Right lobe of liver (tissue), 6 donors: ENCODE measurements at places on chromosomes 12 and 14.

GRCh38 chr12:110109837-110110535, 14.2 kb upstream of the IFT81 start:
- no peak for DNase-seq

DNA sequence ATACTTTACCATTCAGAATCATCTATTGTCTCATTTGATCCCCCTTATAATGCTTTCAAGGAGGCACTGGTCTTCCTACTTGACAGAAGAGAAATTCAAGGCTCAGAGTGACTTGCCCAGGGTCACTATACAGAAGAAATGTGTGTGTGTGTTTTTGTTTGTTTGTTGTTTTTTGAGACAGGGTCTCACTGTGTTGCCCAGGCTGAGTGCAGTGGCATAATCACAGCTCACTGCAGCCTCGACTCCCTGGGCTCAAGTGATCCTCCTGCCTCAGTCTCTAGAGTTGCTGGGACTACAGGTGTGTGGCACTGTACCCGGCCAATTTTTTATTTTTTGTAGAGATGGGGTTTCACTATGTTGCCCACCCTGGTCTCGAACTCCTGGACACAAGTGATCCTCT, 22.9 kb downstream of the IRF2BPL start:
- DNase-seq, result no peak

- DNase-seq, result no peak
Measured at GRCh38 chr14:53716578-53716977, 240.0 kb downstream of the BMP4 start.

DNA sequence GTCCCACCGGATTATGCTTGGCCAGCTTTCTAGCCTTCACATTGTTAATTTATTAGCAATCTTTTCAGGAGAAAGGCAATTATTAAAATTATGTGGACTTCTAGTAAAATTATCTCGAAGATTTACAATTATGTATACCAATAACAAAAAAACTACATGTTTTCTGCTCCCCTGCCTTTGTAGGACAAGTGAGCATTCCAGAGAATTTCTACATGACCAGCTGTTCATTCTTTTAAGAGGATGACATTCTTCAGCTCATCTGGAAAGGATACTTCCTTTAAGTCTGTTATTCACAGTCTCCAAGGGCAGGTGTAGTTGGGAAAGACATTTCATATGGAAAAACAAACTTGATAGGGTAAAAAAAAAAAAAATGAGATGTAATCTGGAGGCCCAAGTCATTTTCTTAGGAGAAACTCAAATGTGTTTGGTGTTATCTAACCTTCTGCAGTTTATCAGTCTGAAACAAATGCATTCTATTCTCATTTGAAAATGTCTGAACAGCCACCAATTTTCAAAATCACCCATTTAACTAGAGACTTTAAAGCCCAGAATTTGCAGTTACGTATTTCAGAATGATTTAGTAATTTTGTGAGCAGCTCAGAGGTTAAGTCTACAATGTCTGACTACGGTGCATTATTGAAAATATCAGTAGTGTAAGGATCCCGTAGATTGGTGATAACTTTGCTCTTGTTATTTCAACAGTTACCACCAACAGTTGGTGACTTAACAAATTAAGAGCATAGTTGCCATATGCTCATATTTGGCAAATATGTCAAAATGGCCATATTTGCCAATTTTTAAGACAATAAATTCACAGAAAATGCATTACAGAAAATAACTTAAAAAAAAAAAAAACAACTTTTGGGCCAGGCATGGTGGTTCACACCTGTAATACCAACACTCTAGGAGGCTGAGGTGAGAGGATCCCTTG, 1.8 kb upstream of the PHLDA1 start:
- DNase-seq, result no peak

DNA sequence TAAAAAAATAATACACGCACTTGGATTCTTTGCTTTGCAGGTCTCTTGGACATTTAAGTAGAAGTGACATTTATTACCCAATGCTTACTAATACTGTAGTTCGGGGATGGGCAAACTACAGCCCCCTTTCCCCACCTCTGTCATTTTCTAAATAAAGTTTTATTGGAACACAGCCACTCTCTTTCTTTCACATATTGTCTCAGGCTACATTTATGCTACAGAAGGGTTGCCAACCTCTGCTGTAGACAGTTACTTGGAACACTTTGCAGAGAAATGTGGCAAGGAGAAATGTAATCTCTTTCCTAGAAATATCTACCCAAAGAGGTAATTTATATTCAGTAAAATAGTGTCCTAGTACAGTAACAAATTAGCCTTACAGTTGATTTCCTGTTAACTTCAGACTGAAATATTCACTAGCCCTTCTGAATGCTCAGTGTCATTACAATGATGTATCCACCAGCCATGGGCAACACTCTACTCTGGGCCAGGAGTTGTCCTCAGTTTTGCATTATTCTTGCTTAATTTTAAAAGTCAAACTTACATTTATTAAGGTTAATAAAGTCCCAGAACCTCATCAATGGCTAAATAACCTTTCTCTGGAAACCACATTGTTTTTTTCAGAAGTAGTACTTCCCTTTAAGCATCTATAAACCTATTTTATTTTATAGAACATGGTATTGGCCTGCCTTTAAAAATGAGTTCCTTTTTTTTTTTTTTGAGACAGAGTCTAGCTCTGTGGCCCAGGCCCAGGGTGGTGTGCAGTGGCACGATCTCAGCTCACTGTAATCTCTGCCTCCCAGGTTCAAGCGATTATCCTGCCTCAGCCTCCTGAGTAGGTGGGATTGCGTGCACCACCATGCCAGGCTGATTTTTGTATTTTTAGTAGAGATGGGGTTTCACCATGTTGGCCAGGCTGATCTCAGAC, 269.6 kb upstream of the AMIGO2 start:
- DNase-seq, result no peak

- no peak for DNase-seq
Measured at GRCh38 chr12:66960704-66961690, 282.1 kb upstream of the GRIP1 start.

DNA sequence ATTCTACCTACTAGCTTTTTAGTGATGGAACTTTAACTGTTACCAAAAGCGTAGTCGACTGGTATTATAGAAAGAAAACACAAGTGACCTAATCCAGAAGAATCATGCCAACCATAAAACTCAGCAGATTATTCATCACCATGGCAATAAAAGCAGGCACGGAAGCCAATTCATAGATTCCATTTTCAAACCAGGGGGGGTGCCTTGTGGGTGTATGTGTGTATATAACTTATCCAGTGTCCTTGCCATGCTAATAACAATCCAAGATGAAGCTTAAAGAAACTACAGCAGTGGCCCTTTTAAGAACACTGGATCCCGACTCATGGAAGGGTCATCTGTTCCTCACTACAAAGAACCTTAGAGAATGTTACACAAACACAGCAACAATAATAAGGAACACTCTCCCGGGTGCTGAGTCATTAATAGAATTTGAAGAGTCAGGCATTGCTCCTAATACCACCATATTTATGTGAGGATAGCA, 61.0 kb downstream of the EPS8 start:
- DNase-seq, result no peak

- DNase-seq, result no peak
Measured at GRCh38 chr12:79455286-79455685, 235.5 kb downstream of the PAWR start.

- no peak for DNase-seq
Measured at GRCh38 chr12:29771165-29771564, 12.6 kb downstream of the TMTC1 start.

DNA sequence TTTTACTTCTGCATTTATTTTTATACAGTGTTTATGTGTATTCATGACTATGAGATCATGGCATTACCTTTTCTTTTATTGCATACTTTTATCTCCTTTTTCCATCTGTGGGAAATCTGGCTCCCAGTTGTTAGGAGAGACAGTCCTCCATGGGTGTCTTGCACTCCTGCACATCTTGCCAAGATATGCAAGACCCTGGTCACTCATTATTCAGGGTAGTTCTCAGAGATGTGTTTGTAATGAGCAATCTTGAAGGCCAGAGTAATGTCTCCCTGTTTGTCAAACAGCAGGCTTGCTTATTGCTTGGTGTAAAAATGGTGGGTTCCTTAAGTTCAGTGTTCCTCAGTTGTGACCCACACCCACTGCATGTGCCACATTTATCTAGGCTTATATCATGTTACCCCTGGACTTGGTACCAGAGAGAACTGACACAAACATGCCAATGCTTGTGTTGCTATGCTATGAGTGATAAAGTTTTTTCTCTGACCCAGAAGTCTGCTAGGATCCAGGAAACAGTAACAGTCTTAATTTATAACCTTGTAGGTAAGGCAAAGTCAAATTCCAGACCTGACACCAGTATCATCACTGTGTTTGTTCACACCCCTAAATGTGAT, 36.8 kb downstream of the PPHLN1 start:
- no peak for DNase-seq

DNA sequence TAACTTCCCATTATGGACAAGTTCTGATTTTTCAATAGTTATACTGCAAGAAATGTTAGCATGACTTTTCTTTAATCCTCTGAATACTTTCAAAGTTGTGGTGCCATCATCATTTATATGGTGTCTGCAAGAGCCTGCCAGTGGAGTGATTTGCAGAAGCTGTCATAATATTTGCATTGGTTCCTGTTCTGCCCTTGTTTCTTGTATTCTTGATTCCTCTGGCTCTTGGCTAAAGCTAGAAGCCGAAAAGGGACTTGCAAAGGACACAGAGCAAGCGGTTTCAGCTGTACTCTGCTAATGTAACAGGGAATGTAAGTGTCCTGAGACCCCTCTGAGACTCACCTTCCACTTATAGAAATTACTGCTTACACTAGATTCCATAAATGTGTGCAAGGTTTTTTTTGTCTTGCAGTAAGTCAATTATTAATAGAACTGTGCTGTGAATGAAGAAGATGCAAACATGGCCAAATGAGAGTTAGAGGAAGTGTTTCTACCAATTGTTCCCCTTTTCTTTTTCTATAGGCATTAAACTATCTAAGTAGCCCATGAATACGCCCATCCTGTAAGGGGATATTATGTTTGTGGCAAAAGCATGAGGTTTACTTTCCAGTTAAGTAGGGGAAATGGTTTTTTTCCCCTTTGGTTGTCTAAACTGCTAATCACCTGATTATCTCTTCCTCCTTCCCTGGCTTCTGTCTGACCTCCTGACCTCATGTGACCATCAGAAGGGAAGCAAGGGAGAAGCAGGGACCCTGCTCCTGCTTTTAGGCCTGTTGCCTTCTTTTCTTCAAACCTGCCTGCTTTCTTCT, 5.3 kb downstream of the DYRK4 start:
- no peak for DNase-seq

GRCh38 chr12:65998031-65998430, 132.5 kb downstream of the LLPH start:
- DNase-seq, result no peak

- peak; percentile 54 for DNase-seq
Measured at GRCh38 chr12:13817131-13817530, 164.3 kb downstream of the GRIN2B start.

- no peak for DNase-seq
Measured at GRCh38 chr14:36398463-36399291, 78.2 kb upstream of the MBIP start.

DNA sequence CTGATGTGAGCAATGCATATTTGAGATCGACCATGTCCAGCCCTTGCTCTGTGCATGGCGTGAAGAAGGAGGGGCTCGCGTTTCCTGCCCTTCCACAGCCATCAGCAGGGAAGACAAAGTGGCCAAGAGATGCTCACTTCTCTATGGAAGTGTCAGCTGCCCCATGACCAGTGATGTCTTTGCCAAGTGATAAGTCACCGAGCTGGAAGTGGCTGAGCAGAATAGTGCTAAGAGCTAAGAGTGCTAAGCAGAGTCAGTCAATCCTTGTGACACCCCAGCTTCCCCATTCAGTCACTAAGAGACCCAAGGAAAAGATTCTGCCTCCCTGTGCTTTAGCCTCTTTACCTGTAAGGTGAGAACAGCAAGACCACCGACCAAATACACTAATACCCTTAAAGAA, 50.5 kb upstream of the CEP83 start:
- DNase-seq, result no peak

- DNase-seq, result no peak
Measured at GRCh38 chr14:65805113-65805473, 392.6 kb downstream of the FUT8 start.

DNA sequence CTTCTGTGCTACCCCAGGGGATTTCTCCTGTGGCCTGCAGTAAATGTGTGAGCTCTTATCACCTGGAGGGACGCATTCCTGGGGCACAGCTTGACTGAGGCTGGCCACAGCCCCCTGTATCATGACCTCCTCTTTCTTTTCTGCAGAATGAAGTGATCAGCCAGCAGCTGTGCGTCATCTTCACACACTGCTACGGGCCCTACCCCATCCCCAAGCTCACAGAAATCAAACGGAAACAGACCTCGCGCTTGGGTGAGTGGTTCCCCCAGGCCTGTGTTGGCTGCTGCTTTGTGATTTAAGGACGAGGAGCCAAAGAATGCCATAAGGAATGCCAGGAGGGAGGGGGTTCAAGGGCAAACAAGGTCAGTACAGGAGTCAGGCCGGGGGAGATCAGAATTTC, 50.5 kb upstream of the PWP1 start:
- no peak for DNase-seq

GRCh38 chr12:108576660-108577234, 14.4 kb downstream of the ISCU start:
- no peak for DNase-seq

GRCh38 chr14:90499121-90499520, 102.3 kb downstream of the CALM1 start:
- DNase-seq, result peak; percentile 22

DNA sequence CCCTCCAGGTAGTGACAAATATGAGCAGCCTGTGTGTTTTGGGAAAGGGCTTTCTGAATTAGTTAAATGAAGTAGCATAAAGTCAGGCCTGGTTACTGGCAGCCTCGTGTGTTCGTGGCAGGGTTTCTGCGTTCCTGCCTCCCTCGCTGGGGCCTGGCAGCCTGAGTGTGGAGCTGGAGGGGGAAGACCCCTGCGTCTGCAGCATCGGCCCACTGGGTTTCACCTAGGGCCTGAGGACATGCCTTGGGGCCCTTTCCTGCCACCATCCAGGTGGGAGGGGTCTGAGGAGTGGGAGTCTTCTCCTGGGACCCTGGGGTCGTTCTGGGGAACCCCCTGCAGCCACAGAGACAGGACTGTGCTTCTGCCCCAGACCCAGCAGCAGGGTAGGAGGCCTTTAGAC, 20.4 kb upstream of the AMN start:
- DNase-seq, result no peak

DNA sequence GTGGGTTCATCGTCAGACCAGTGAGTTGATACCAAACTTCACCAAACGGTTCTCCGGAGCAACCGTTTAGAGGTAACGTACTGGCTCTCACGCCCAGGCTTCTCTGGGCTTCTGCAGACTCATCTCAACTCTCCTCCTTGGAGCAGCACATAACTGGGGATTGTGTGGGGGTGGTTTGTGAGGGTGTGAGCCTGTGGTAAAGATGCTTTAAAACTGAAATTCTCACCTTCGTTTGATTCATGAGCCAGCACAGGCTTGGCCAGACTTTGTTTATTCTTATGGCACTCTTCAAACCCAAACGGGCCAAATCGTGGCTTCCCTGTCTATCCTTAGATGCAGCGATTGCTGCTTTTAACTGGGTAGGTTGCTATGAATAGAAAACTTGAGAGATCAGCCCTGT, 121.3 kb downstream of the SAMD4A start:
- DNase-seq, result no peak

DNA sequence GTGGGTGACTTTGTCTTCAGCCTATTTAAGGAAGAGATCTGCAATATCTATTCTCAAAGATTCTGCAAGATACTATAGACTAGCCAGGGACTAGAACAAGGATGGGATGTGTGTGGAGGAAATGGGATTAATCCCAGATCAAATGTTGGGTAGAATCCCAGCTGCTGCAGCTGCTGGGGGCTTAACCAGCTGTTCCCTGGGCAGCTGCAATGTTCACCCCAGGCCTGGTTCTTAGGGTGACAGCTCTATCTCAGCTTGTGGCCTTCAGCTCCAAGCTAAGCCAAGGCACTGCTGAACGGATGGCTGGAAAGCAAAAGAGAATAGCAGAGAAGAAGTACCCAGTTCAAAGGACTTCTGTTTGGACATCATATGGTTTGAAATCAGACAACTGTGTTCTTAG, 10.0 kb upstream of the RHEBL1 start:
- no peak for DNase-seq
